Activated T-helper 1 cell treated with anti-CD3 and anti-CD28 coated beads, Interleukin-2, amount 50 U/mL, for 16 hours (primary cell): ENCODE measurements at places on chromosomes 13 and 19.

GRCh38 chr19:47408156-47408938 lies 11.0 kb downstream of the MEIS3 start:
- DNase-seq, result no peak

GRCh38 chr19:35514282-35514809 lies 897 bp upstream of the DMKN start:
- no peak for DNase-seq

- DNase-seq, result no peak
These were observed 447 bp downstream of the NFKBIB start for GRCh38 chr19:38900202-38900629.

DNA sequence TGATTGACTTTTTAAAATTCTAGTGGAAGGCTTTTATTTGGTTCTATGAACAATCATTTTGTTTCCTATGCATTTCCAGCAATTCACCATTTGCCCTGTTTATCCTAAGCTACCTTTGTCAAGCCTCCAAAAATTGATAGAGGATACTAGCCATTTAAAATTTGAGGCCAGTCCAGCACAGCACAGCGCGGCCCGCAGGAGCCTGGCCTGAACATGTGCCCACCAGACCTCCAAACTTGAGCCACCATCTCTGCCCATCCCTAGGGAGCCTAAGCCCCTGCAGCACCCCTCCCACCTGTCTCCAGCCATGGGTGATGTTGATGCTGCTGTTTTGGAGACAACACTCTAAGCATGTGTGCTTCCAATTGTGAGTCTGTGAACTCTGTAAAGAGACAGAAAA lies 57.5 kb downstream of the SPRYD7 start:
- DNase-seq, result no peak

DNA sequence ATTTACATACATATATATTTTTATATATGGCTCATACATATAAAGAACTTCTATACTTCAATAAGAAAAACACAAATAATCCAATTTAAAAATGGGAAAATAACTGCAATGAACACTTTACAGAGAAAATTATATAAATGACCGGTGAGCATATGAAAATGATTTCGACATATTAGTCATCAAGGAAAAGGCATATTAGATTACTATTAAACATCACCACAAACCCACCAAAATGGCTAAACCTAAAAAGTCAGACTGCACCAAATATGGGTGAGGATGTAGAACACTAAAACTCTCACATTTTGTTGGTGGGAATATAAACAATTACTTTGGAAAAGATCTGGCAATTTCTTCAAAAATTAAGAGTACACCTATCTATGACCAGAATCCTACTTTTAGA lies 316.2 kb downstream of the ENOX1 start:
- DNase-seq, result no peak

- no peak for DNase-seq
These were observed 26.0 kb downstream of the CERS1 start for GRCh38 chr19:18869781-18870530.

GRCh38 chr13:31413516-31413915 lies 213.7 kb downstream of the B3GLCT start:
- DNase-seq, result no peak

DNA sequence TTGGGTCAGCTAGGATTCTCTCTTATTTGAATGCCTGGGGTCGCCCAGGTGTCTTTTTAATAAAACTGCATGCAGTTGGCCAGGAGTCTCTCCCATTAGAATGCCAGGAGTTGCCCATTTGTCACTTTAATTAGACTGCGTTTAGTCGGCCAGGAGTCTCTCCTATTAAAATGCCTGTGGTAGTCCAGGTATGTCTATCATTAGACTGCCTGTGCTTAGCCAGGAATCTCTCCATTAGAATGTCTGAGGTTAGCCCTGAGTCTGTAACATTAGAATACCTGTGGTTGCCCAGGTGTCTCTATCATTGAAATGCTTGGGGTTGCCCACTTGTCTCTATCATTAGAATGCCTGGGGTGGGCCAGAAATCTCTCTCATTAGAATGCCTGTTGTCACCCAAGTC lies 1470.9 kb downstream of the UQCRFS1 start:
- DNase-seq, result no peak

GRCh38 chr13:39916330-39916729 lies 260.9 kb downstream of the COG6 start:
- no peak for DNase-seq

DNA sequence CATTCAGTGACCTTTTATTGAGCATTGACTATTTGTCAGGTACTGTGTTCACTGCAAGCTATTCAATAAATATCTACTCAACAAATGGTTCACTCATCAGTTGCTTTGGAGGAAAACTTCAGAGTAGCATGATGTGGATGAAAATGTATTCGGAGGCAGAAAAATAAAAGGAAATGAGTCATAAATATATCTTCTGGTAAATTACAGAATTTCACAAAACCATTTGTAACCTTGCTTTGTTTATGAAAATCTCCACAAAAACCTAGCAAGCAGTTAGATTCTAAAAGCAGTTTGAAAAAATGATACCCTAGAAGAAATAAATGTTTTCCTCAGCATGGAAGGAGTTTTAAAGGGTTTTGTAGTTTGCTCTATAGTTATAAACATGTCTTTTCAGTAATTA lies 399.6 kb downstream of the LMO7 start:
- no peak for DNase-seq

- no peak for DNase-seq
These were observed 38.7 kb downstream of the KLF2 start for GRCh38 chr19:16363133-16363851.

DNA sequence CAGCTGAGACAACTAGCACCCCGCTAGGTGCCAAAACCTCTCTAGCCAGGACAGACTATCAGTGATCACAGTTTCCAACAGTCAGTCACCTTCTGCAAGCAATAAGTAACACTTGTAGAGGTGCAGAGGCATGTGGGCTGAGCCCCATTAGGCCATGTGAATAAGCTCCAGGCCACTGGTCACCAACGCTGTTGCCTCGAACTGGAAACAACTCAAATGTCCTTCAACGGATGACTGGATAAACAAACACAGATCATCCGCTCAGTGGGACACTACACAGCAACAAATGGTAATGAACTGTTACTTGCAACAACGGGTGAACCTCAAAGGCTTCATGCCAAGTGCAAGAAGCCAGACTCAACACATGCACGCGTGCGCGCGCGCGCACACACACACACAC lies 27.5 kb upstream of the TMEM160 start:
- no peak for DNase-seq

DNA sequence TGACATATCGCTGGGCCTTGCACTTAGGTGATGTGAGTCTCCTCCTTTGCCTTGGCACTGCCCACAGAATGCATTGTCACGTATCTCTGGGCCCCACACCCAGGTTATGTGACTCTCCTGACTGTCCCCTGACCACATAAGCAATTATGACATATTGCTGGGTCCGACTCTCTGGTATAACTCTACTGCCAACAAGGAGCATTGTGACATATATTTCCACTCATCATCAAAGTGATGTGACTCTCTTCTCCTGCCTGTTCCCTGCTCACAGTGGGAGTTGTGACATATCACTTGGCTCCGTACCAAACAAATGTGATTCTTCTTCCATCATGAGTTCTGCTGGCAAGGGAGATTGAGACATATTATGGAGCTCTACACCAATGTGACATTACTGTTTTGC lies 15.4 kb upstream of the ZNF681 start:
- no peak for DNase-seq

- DNase-seq, result no peak
These were observed 95.9 kb upstream of the ZNF536 start for GRCh38 chr19:30276011-30276882.

GRCh38 chr19:33604651-33605050 lies 17.1 kb upstream of the CHST8 start:
- DNase-seq, result no peak

DNA sequence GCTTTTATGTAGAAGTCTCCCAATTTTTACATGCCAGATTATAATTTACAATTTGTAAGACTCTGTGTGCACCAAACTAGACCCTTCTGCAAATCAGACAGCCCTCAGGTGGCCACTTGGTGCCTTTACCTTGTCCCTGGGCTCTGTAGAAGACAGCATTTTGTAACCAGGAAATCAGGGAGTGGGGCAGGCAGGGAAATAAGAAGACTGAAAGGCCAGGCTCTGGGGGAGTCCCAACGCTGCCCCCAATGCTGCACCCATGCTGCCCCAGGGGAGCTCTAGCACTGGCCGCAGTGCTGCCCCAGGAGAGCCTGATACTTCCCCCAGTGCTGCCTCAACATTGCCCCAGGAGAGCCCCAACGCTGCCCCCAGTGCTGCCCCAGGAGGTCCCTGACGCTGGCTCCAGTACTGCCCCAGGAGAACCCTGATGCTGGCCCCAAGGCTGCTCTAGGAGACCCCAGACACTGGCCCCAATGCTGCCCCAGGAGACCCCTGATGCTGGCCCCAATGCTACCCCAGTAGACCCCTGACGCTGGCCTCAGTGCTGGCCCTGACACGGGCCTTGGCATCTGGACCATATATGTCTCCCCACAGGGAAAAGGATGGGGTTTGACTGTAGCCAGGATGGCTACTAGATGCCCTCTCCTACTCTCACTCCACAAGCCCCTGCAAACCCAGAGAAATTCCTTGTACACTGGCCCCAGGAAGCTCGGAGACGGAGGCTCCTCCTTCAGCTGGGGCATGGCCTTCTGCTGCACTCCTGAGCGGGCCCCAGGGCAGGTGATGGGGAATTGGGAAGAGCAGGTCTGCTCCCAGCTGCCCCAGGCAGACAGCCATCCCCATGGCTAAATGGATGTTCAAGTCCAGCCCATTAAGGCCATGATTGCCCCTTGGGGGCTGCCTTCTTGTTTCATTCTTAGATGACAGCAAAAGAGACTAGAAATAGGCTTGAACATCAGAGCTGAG lies 23.6 kb downstream of the VSTM2B start:
- no peak for DNase-seq

- DNase-seq, result no peak
These were observed 603 bp downstream of the TM9SF2 start for GRCh38 chr13:99501848-99502301.

- no peak for DNase-seq
These were observed 46.4 kb downstream of the COL4A2 start for GRCh38 chr13:110353339-110353977.

DNA sequence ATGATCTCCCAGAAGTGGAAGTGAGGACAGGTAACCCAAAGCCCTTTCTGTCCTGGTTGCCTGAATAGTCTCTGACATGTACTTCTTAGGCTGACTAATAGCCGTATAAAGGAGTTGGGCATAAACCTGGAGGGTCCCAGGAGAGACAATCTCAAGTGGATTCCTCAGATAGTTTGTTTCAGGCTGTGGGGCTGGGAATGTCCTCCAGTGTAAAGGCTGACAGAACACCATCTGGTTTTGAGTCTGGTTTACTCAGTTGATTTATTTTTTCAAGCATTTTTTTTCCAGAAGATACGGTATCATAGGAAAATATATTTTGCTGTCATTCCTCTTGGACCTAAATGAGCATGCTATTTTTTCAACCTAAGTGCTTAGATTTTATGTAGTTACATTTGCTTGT lies 15.2 kb downstream of the HTR2A start:
- DNase-seq, result no peak

DNA sequence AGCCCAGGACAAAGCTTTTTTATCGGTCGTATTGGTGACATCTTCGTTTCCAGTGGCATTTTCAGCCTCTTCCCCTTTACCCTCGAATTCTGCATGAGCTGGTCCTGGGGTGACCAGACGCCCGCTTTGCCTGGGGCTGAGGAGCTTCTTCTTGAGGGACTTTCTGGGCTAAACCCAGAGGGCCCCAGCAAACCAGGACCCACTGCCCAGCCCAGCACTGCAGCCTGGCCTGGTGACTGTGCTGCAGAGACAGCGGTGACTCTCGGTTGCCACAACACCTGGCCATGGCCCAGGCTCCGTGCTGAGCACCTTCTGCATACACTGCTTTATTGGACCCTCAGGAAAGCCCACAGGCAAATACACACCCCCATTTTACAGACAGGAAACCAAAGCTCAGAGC lies 21.0 kb downstream of the SPACA7 start:
- no peak for DNase-seq

DNA sequence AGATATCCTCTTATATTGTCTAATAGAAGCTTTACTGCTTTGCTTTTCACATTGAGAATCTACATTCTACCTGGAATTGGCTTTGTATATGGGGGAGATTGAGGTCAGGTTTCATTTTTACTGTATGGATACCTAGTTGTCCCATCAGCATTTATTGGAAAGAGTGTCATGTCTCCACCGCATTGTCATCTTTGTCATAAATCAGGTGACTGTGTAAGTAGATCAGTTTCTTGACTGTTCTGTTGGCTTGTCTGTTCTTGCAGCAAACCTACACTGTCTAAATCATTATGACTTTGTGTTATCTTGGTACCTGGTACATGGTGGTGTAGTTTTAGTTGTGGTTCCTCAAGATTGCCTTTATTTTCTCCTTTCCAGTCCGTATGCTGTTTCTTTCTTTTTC lies 5.8 kb downstream of the URI1 start:
- DNase-seq, result no peak

DNA sequence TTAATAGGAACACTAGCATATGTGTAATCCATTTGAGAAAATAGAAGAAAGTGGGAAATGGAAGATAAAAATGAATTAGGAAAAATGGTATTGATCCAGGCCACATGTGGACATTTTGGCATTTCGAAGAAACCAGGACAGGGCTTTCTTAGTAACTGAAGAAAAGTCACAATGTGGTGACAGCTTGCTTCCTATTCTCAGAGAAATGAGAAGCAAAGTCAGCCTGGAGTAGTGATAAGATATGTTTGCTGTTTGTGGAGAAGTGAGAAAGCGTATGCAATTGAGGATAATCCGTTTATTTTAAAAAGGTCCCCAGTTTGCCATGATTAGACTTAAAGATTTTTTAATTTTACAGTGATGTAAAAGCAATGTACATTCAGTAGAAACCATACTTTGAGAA lies 127.9 kb downstream of the SLITRK6 start:
- no peak for DNase-seq

GRCh38 chr19:54938906-54939305 lies 8.4 kb downstream of the NLRP7 start:
- no peak for DNase-seq

- no peak for DNase-seq
These were observed 43.2 kb downstream of the RGCC start for GRCh38 chr13:41500511-41500910.

DNA sequence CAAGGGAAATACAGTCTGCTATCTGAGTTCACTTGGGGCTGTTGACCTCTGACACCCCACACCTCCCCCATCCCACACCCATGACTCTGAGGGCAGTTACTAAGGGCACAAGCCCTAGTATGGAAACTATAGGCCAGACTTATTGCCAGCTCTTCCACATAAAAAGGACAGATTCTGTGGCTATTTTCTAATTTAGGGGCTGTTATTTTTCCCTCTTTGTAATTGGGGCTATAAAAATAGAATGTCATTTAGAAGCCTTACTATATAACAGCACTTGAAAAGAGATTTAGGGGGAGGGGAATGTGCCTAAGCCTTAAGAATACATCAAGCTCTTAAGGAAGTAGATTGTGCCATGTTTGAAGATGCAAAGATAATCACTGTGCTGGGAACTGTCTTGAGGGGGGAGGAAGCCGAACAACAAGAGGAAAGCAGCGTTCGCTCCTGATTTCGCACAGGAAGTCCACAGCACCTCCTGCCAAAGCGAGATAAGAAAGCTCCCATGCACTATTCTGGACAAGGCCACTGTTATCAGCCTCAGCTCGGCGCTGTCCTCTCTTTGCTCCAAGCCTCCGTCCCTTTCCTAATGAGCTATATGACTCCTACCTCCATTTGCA lies 86.6 kb downstream of the FLT1 start:
- DNase-seq, result no peak
